Stimulated activated CD4-positive, alpha-beta T cell treated with anti-CD3 and anti-CD28 coated beads, Interleukin-1b, Interleukin-23, amount 100 ng/mL, for 1 hour (primary cell): ENCODE measurements at places on chromosomes 16 and 17.

DNA sequence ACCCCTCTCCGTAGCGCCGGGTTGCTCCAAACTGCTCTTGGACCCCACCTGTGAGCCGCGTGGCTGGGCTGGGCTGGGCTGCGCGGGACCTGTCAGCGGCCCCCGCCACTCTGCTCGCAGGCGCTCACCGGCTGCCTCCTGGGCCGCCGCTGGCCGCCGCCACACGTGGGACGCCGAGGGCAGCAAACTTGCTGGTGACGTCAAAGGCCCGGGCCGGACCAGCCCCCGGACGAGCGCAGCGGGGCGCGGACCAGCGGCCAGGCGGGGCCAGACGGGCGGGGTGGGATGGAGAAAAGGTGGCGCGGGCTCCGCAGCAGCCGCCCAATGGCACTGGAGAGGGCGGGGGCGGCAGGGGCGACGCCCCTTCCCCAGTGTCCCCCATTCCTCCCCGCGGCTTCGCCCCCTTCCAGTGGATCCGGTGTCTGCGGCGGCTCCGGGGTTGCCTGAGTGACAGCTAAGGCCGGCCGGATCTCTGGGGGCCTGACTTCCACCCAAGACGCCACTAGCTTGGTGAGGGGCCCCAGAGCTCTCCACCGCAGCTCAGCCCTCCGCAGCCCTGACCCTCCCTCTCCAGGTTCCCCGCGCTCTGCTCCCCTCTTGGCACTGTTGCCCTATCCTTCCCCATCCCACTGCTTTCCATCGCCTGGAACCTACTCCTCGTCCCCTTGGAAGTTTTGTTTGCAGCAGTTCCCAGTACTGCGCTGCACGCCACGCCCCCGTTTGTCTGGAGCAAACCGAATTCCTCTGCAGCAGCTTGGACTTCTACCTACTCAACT, at the start of gene HS3ST3A1:
Gene HS3ST3A1 (minus strand): TSS at position 154 of the 776 bp plus-strand sequence. CDS start 800 bp downstream, outside the sequence.
- DNase-seq = no peak

GRCh38 chr17:72865954-72866353, 226.5 kb downstream of the SLC39A11 start:
- no peak for DNase-seq

DNA sequence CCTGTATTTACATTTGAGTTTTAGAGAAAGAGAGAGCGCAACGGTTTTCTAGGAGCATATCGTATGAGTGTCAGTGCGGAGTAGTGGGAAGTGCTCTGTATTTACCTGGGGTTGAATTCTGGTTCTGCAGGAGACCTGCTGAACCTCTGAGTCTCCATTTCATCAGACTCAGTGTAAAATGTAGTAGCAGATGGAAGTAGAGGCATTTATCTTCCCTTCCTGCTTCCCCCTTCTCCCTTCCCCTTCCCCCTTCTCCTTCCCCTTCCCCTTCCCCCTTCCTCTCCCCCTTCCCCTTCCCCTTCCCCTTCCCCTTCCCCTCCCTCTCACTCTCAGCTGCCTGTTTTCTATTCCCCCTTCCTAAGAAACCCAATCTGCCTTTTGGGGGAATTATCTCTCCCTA, 426.9 kb downstream of the NPIPA7 start:
- DNase-seq = no peak

- DNase-seq = no peak
Measured at GRCh38 chr17:60960398-60961065, 282.9 kb downstream of the BCAS3 start.

DNA sequence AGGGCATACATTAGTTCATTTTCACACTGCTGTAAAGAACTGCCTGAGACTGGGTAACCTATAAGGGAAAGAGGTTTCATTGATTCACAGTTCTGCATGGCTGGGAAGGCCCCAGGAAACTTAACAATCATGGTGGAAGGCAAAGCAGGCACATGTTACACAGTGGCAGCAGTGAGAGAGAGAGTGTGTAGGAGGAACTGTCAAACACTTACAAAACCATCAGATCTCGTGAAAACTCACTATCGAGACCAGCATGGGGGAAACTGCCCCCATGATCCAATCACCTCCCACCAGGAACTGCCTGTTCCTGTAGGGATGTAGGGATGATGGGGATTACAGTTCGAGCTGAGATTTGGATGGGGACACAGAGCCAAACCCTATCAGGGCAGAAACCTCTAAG, 17.2 kb downstream of the NUBP1 start:
- no peak for DNase-seq

DNA sequence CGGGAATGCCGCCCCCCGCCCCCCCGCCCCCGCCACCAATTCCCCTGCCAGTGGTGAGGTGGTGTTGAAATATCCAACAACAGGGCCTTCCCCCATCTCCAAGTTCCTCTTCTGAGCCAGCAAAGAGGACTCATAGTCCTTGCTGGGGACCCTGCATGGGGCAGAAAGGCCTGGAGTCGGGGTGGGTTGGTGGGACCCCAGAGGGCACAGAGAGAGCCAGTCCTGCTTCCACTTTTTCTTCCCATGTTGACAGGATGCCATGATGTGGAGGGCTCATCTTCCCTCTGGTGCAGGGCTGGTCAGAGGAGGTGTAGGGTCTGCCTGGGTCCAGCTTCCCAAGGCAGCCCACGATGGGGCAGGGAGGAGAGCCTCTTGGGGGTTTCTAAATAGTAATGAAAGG, 49.0 kb upstream of the PIK3R6 start:
- DNase-seq = no peak

GRCh38 chr17:7572338-7572587, 7.2 kb upstream of the CD68 start:
- DNase-seq = no peak

DNA sequence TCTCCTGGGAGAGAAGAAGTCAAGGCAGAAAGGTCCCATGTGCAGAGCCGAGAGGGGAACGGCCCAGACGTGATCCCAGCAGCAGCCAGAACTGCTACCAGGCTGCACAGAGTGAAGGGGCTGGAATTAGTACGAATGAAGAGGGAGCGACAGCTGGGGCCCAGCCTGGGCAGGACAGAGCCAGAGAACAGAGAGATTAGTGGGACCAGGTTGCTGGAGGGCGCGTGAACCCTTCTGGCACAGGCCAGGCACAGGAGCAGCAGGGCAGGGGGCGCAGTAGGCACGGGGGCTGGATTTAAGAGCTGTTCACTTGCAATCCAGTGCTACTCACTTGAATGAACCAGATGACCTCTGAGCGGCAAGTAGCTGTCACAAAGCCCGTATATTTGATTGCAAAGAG, 66.9 kb downstream of the PLXDC1 start:
- no peak for DNase-seq

DNA sequence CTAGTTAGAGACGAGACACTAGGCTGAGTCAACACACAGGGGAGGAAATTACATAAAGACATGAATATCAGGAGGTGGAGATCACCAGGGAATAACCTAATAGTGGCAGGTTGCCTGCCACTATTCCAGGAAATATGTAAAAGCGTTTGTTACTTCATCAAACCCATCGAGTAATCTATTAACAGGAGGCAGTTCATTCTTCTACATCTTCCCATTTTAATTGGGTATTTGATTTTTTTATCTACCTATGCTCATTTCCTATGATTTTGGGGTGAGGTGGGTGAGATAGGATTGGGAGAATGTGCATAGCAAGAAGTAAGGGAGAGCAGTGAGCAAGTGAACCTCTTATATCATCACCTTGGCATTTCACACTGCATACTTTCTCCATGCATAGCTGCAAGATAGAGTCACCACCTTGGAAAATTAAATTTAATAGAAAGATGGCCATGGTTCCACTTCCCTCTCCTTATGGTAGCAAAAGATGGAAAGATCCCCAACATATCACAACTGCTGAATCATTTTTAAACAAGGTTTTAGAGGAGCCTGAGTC, 312.2 kb downstream of the TMEM114 start:
- DNase-seq = no peak

DNA sequence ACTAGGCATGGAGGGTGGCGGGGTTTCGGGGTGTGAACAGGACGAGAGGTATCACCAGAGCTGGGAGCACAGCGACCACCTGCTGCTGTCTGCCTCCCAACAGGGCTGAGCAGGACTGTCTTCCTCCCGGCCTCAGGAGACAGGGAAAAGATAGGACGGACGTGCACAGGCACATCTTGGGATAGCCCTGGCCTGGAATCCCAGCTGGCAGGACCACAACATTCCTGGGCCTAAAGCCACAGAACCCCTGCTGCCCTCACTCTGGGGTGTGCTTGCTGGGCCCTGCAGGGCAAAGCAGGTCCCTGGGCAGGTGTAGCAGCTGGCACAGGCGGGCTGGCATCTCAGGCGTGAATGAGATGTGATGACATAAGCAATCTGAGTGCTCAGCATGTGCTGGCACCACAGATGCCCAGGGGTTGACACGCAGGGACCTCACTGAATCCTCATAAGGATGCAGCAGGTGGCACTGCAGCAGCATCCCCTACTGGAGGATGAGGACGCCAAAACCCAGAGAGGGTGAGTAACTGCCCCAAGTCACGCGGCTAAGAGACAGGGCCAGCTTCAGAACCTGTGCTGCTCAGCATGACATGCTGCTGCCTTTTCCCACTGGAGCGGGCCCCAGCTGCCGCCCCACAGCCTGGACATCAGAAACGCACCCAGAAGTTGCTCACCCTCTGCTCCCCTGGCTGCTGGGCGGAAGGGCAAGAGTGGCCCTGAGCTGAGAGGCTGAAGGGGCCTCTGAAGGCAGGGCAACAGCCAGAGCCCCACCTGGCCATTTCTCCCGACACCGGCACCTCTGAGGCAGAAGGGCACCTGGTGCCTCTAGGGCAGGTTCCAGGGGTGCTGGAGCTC, 7.1 kb downstream of the CORO7 start:
- DNase-seq = no peak

DNA sequence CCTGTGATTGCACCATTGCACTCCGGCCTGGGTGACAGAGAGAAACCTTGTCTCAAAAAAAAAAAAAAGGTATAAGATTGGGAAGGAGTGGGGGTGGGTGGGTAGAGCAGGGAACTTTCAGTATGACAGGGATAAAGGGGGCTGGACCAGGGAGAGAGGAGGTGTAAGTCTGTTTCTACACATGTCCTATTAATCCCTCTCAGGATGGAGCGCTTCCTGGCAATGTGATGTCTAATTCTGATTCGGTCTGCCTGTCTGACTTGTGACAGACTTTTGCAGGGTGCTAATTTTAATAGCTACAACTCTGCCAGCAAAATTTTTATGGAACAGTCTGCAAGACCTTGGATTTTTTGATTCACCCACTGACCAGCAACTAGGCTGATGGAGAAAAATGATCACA, 53.8 kb upstream of the SLC25A19 start:
- no peak for DNase-seq

DNA sequence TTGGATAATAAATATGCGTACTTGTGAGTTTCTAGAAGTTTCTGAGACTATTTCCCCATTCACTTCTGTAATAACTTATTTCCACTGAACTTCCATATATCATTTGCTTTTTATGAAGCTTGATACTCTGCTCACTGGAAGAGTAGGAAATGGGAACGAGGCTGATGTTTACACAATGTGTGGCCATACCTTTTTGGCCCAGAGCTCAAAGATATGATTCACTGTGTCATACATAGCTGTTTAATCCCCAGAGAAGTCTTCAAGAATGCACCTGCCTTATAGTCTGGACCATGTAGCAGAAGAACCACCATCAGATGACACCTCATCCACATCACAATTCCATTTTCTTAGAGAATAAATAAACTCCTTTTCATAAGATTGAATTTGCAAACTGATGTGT, 40.3 kb upstream of the TEKT3 start:
- DNase-seq = no peak

DNA sequence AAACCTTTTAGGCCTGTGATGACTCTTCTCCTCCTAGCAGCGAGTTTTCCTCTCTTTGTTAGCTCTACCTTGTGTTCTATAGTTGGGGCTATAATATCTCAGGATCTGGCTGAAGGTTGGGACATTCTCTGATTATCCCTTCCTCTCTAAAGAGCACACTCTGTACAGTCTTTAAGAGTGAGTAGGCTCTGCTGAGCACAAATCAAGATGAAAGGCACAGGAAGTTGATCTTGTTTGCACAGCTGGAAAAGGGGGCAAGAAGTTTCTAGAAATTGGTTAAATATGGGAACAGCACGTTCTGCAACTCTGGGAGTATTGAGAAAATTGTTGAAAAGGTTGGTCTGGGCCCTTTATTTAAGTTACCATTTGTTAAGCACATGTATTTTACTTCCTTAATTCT, 240.9 kb downstream of the CDH11 start:
- DNase-seq = no peak

- DNase-seq = no peak
Measured at GRCh38 chr16:66678337-66678736, 18.2 kb downstream of the CMTM4 start.

DNA sequence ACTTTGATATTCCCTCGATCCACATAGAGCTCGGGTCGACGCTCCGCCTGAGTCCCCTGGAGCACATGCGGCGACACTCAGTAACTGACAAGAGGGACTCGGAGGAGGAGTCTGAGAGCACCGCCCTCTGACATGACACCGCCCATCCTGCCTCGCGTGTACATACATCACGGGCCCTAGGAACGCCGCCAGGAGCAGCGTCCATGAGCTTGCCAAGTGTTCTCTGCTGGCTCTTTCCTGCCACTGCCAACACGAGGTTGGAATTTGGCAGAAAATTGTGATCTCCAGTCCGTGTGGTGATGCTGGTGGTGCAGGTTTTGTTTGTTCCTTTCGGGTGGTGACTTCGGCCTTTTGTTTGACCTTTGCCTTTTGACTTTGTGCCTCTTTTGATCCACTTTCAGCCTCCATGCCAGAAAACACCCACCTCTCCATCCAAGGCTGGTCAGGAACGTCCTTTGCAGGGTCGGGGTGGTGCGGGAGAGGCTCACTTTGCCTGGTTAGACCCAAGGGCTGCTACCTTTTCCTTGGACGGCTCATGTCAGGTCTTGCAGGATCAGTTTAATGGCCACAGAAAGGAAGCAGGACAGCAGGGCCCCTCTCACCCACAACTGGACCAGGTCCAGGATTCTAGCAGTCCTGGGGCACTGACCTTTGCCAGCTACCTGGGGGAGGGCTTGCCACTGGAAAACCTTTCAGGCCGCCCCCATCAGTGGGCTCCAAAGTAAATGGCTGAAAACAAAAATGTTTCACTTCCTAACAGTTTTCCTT, 27.6 kb downstream of the ELAC2 start:
- DNase-seq = no peak

DNA sequence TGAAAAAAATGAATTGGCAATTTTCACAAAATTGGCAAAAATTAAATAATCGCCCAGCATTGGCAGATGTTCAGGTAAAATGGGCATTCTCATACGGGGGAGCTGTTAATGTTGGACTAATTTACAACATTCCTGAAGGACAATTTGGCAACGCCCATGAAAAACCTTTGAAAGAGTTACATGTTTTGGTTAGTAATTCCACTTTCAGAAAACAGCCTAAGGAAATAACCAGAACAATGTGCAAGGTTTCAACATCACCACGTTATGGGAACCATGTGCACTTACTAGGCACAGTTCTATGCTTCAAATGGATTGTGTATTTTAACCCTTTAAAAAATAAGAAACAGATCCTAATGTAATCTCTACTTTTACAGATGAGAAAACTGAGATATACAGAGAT, 62.7 kb downstream of the CDYL2 start:
- DNase-seq = no peak

DNA sequence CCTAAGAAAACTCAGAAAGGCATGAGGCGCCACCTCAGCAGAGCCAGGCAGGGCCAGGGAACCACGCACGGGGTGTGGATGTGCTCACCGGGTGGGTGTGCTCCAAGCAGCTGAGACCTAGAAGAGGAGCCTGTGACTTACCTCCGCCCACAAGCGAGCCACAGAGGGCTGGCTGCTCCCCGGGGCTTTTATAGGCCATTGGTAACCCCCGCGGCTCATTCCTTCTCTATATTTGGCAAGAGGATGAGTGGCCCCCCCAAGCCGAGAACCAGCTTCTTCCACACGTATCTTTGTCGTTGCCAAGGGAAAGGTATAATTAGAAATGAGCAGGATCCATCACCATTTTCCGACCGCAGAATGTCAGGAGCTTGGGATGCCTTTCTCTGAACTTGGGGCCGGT, at the start of gene MYH3:
Gene MYH3 (minus strand): TSS at position 162 of the 400 bp plus-strand sequence. CDS start 2,245 bp downstream, outside the sequence.
- no peak for DNase-seq

GRCh38 chr16:29993903-29994599, 1.4 kb downstream of the HIRIP3 start:
- DNase-seq = no peak
